ENCODE measurements at places on chromosomes 16 and 17.

- DNase-seq, result peak; percentile 85
Measured at GRCh38 chr17:75518201-75518600, 1.9 kb downstream of the TSEN54 start.

DNA sequence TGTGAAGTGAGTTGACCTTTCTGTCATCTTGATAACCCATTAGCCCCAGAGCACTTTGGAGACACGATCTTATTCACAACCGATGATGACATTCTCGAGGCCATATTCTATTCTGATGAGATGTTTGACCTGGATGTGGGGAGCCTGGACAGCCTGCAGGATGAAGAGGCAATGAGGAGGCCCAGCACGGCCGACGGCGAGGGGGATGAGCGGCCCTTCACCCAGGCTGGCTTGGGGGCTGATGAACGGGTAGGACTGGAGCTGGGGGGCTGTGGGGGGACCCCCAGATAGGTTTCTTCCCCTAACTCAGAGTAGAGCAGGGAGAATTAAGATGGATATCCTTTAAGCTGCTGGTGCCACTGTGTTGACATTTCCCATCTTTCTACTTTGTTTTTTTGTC is 201.7 kb downstream of the KATNIP start:
- DNase-seq, result no peak

- no peak for DNase-seq
Measured at GRCh38 chr16:14071576-14072271, 605 bp downstream of the MRTFB start.

- no peak for DNase-seq
Measured at GRCh38 chr17:27609611-27610303, 21.2 kb upstream of the LGALS9 start.

DNA sequence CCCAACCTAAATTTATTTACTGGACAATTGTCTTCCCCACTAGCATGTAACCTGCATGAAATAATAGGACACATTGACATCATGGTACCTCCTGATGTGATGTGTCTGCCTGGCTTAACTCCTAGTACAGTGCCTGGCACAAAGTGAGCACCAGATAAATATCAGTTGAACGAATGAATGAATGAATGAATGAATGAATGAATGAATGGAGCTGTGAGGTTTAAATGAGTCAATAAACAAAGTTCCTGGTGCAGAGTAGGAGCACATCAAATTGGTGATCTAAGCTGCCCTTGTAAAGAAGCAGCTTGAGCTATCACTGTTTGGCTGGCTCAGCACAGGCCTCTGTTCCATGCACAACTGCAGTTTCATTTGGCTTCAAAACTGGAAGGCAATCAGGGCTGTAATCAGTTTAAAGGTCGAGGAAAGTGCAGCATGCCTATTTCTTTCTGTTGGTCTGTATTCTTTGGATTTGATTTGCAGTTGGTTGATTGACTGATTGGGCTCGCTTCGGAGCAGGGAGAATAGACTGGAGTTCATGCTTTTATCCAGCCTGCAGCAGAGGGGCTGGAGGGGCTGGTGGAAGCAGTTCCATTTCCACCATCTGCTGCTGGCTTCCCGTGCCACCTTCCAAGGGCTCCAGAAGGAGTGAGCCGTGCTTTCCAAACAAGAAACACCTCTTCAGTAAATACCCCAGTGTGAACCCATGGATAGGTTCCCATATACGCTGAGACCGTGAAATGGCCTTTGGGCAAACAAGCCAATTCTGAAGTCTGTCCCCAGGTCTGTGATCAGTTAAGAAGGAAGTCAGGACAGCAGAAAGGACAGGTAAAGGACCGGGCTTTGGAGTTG is 54.6 kb downstream of the GPRC5B start:
- DNase-seq, result no peak

GRCh38 chr17:5077781-5078105 is 524 bp upstream of the ZFP3 start:
- DNase-seq, result no peak
